Common myeloid progenitor, CD34-positive (primary cell): ENCODE measurements at places on chromosomes 2 and 18.
A peak's percentile ranks its signal among the peaks of the same experiment; 100 is the strongest.

DNA sequence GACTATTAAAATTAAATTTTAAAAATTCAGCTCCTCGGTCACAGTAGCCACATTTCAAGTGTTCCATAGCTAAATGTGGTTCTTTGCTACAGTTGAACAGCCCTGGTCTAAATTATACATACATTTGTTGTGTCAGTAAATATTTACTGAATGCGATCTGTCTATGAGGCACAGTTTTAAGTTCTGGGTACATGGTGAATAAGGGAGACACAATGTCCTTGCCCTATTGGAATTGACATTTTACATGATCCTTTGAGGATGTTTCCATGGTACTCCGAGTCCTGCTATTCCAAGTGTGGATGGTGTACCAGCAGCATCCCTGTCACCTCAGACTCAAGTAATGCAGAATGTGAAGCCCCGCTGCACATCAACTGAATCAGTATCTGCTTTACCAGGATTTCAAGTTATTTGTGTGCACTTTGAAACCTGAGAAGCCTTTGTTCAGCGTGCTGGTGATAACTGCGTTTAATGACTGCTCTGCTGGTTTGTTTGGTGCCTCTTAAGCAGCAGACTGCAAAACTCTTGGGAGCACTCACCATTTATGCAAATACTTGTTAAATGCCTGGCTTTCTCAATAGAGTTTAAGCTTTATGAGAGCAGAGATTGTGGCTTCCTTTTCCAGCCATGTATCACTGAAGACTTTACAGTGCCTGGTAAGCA, 1.5 kb downstream of the GALNT1 start:
- DNase-seq = no peak

DNA sequence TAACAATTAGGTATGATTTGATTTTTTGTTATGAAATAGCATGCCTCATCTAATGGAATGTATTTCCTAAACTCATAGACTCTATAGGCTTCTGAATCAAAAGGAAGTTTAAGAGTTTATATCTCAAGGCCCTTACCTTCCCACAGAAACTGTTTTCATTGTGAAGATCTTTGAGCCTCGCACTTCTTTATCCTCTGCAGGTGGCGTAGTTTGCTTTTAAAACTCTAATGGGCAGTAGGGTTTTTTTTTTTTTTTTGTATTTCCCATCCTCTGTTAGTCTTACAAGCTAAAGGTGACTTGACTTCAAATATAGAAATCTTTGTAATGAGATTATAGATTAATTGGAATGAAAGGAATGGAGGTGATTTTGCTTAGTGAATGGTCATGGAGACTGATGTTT, 28.3 kb downstream of the DYNC2LI1 start:
- DNase-seq = no peak

- no peak for DNase-seq
Observed at GRCh38 chr2:176103742-176104315, 3.3 kb upstream of the HOXD11 start.

DNA sequence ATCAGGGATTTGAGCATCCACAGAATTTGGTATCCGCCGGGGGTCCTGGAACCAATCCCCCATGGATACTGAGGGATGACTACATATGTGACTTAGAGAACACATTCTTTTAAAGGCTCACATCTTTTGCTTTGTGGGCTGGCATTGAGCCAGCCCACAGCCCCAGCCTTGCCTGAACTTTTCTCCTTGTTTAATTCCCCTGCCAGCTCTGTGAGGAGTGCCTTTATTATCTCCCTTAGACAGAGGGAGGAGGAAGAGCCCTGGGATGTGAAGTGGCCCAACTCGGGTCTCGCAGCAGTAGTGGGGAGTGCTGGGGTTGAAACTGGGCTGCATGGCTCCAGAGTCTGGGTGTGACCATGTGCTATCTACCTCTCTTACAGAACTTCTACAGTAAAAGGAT, 7.6 kb downstream of the TTC39C start:
- DNase-seq = no peak

- no peak for DNase-seq
Observed at GRCh38 chr2:128550389-128550788, 231.7 kb upstream of the HS6ST1 start.

DNA sequence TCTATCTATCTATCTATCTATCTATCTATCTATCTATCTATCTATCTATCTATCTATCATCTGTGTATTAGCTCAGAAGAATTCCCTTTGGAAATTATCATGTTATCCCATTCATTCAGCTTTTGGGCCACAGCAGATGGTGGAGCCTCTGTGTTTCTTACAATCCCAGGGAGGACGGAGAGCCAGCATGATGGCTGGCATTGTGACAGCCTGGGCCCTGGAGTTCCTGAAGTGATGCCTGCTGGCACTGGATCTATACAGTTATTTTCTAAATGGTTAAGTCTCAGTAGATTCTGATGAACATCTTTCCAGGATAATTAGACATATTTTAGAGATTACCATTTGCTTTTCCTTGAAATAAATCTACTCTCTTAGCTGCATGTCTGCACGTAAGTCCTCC, 385.4 kb upstream of the NXPH2 start:
- DNase-seq = no peak

GRCh38 chr2:190043441-190043840, 19.1 kb downstream of the MSTN start:
- DNase-seq = no peak

DNA sequence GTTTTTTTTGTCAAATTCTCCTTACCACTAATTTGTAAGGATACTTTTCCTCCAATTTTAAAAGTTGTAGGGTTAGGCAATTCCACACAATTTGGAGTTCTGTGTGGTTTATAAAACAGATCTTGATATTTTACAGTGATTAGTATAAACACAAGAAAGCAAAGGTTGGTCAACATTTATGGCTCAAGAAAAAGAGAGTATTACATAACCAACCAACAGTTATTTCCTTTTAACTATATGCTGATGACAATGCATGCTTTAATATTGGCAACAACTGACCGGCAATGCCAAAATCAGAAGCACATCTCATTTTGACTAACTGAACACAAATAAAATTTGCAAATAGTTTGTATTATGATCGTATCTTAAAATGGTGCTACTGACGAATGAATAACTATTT, 137.2 kb downstream of the CDH2 start:
- no peak for DNase-seq

DNA sequence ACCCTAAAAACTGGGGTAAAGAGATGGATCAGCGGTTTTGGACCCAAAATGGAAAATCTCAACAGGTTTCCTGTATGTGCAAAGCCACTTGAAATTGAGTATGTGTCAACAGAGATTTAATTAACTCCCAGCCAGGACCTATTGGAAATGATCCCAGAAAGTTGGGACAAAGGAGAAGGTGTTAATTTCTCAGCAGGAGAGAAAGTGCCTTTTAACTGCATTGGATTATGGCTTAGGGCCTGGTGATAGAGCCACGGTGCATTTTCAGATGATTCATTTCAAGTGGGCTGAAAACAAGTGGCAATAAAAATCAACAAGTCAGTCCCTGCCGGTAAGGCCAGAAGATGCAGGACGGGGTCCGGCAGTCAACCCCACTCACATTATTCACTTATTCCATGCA, 80.2 kb upstream of the BCL11A start:
- no peak for DNase-seq

DNA sequence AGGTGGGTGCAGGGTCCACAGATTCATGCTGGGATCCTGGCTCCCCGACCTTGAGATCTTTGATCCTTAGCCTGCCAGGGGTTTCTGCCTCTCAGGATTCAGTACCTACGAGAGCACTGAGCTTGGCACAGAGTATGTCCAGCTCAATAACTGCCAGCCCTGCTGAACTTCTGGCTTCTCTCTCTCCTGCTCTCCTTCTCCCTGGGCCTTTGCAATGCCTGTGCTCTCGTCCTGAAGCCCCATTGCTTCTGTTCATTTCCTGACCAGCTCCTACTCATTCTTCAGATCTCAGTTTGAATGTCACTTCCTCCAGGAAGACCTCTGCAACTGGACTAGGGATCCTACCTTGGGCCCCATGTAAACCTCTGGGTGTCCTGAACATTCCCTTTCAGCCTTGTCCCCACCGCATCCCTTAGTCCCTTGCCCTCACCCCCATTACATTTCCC, 113.8 kb upstream of the HAAO start:
- DNase-seq = no peak

- no peak for DNase-seq
Observed at GRCh38 chr18:56200381-56200911, 437.9 kb downstream of the TXNL1 start.

DNA sequence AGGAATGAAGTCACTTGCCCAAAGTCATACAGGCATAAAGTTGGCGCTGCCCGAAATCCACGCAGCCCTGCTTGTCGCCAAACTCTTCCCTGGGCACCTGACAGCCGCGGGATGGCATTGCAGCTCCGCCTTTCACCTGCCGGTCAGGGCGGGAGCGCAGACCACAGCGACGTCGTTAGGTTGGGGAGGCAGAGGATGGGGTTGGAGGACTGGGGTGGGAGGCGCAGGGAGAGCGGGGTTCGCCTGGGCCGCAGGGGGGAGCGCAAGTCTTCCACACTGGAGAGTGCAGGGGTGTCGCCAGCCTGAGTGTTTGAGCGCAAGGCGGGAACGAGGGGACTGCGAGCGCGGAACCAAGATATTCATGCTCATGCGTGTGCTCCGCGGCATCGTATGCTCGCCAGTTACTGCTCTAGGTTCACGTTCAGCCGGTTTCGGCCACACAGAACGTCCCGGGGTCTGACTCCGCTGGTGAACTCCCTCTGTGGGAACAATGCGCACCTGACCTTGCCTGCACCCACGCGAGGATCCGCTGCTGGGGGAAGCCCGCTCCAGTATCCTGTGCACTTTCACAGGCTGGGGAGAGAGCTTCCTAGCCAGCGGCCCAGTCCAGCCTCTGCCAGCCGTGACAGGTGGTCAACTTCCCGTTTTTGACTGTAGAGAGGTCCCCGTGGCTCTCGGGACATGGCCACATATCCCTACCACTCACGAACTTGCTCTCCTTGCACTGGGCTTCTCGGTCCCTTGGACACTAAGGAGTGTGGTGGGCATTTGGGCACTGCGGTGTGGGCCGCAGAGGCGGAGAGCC, 767 bp upstream of the NPPC start:
- DNase-seq = peak; percentile 82

- no peak for DNase-seq
Observed at GRCh38 chr2:142588269-142588668, 289.2 kb upstream of the KYNU start.

DNA sequence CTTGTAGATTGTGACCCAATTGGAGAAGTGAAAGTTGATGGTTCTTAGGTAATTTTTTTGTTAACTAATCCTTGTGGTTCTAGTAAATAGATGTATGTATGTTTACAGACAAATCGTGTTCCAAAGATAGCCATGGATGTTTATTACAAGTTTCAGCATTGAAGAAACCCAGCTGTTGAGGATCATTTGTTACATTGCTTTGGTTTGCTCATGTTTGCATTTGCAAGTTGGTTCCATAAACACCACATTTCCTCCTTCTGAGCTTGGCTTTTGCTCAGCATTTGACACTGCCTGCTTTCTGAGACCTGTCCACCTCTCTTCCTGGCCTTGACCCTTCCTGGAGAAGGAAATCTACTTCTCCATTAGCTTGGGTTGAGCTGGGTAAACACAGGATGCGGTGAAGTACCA, 1.8 kb upstream of the CCDC68 start:
- DNase-seq = no peak

GRCh38 chr2:217225596-217225995, 365.7 kb upstream of the TNP1 start:
- no peak for DNase-seq

DNA sequence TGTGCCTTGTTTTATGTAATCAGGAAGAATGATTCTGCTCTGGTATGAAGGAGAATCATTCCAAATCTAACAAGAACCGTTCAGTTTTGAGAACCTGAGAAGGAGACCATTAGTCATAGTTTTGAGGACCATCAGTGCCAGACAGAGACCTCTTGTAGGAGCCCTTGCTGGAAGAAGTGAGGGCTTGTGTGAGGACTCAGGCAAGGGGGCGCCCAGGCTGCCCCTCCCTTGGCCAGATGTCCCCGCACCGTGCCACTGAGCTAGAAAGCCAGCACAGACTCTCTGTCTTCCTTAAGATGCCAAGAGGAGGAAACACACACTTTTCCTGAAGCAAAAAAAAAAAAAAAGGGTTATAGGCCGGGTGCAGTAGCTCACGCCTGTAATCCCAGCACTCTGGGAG, 55.7 kb upstream of the SLC39A10 start:
- peak; percentile 13 for DNase-seq

GRCh38 chr2:233289648-233290047, 18.0 kb upstream of the SAG start:
- DNase-seq = no peak

GRCh38 chr2:11495844-11496681, 30.1 kb upstream of the E2F6 start:
- DNase-seq = no peak

- DNase-seq = no peak
Observed at GRCh38 chr2:29189052-29189451, 73.8 kb downstream of the CLIP4 start.

DNA sequence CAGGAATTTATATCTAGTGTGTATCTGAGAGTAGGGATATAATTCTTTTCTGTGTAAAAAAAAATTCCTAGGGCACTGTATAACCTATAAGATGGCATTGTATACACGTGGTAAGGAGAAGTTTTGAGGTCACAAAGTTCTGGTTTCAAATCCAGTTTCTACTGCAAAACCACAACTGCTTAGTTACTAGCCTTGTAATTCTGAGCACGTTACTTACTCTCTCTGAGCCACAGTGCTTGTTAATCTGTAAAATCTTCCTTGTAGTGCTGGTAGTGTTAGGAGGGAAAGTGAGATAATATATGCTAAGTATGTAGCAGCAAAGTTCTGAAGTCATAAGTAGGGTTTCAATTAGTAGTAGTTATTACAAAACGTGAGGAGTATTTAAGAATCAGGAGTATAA, 175.4 kb downstream of the SATB2 start:
- DNase-seq = no peak

DNA sequence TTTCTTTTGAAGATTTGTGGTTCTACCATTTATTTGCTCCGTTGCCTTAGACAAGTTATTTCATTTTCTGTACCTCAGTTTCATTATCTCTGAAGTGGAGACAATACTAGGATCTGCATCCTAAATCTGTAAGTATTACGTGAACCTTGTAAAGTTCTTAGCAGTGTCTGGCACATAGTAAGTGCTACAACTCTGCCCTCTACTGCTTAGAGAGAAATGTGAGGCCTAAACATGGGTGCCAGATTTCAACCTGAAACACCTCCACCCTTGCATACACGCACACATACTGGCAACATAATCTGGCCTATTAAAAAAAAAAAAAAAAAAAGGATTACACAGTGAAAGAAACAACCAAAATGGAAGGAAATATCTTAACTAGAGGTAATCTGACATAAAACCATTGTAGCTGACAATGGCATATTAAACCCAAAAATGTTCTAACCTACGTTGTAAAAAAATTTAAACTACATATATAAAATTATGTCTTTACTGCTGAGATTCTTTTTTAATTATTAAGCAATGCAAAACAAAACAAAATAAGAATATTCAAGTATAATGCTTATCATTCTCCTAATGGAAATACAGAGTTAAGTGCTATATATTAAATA, 132.6 kb downstream of the MAP2 start:
- peak; percentile 69 for DNase-seq

GRCh38 chr2:26477126-26477910, 606 bp downstream of the OTOF start:
- no peak for DNase-seq

- DNase-seq = no peak
Observed at GRCh38 chr2:176136374-176137251, 7.1 kb downstream of the HOXD8 start.
